Central memory CD8-positive, alpha-beta T cell (primary cell): ENCODE measurements at places on chromosomes 4 and X.

DNA sequence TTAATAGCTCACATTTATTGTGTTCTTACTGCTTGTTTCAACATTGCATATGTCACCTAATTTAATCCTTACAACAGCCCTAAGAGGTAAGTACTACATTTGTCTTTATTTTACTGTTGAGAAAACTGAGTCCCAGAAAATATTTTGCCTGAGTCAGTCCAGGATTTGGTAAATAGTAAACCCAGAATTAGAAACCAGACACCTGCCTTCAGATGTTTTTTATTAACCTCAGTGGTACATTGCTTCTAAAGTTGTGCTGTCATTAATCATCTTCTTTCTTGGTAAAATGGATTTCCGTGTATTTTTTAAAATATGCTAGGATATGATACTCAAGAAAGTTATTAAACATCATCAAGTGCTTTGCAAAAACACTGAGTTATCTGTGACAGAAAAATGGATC, 31.4 kb downstream of the USP53 start:
- H3K27ac ChIP-seq, result no peak overlapping the region
- H3K27me3 ChIP-seq, result no peaks in the 10 kb centered on the region
- peaks cover 7% of the 10 kb centered on the region for H3K36me3 ChIP-seq
- DNase-seq, result no peak
- H3K4me3 ChIP-seq, result no peak overlapping the region

GRCh38 chr4:153579410-153579809, 104.7 kb upstream of the TLR2 start:
- H3K36me3 ChIP-seq, result peaks cover 25% of the 10 kb centered on the region
- H3K27me3 ChIP-seq, result no peaks in the 10 kb centered on the region
- H3K4me3 ChIP-seq, result no peak overlapping the region

DNA sequence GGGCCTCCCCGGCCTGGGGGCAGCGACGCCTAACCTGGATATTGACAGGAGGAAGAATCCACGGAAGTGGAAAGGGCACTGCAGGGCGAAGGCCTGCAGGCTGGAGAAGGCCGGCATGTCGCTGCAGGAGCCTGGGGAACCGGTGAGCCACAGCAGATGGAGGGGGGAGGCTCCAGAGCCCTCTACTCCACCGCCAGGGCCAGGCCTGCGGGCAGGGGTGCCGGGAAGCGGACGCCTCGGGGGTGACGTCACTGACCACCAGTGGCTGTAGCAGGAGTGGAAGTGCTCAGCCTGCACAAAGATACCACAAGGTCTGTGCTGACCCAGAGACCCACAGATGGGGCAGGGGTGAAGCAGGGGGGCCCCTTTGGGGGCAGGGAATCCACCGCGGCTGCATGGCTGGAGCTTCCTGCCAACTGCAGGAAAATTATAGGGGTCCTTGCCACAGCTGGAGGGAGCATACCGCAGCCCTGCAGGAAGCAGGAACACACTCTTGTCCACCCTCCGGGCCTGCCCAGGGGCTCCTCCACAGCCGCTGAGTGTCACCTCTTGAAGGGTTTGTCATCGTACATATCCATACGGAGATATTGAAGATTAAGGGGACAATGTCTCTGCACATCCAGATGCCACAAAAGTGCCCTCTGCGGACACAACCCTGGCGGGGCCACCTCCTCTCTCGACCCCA, 7.6 kb upstream of the HTRA3 start:
- no peaks in the 10 kb centered on the region for H3K36me3 ChIP-seq
- no peak overlapping the region for H3K4me3 ChIP-seq
- peaks cover 34% of the 10 kb centered on the region for H3K27me3 ChIP-seq
- no peak overlapping the region for H3K27ac ChIP-seq
- DNase-seq, result no peak

- no peak overlapping the region for H3K27ac ChIP-seq
- H3K36me3 ChIP-seq, result no peaks in the 10 kb centered on the region
- no peaks in the 10 kb centered on the region for H3K27me3 ChIP-seq
- H3K4me3 ChIP-seq, result no peak overlapping the region
- no peak for DNase-seq
- no peaks in the 10 kb centered on the region for H3K4me1 ChIP-seq
Measured at GRCh38 chrX:116238093-116238492, 67.5 kb downstream of the AGTR2 start.

GRCh38 chrX:148601034-148601433, 100.6 kb downstream of the AFF2 start:
- no peak overlapping the region for H3K4me3 ChIP-seq
- no peak overlapping the region for H3K27ac ChIP-seq
- DNase-seq, result no peak
- H3K4me1 ChIP-seq, result no peaks in the 10 kb centered on the region
- no peaks in the 10 kb centered on the region for H3K36me3 ChIP-seq
- H3K27me3 ChIP-seq, result peaks cover under 1% of the 10 kb centered on the region

- DNase-seq, result no peak
- H3K4me1 ChIP-seq, result no peaks in the 10 kb centered on the region
Measured at GRCh38 chr4:140637836-140638235, 69.1 kb upstream of the UCP1 start.

DNA sequence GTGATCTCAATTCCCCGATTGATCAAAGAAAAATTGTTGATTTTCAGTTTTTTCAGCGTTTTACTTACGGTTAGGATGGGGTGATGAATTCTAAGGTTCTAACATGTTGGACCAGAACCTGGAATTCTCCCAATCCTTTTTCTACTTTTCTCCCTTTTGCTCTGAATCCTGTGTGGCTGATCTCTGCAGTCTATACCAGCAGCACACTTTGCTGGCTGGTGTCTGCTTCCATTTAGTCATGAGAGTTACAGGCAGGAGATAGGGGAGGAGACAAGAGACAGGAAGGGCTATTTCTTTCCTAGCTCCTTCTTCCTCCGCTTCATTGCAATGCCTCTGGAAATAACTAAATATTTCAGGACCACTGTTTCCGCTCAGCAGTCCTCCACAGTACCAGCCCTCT, 623.9 kb downstream of the CENPC start:
- H3K4me1 ChIP-seq, result no peaks in the 10 kb centered on the region
- H3K27ac ChIP-seq, result no peak overlapping the region
- no peaks in the 10 kb centered on the region for H3K27me3 ChIP-seq
- no peak for DNase-seq
- no peaks in the 10 kb centered on the region for H3K36me3 ChIP-seq

DNA sequence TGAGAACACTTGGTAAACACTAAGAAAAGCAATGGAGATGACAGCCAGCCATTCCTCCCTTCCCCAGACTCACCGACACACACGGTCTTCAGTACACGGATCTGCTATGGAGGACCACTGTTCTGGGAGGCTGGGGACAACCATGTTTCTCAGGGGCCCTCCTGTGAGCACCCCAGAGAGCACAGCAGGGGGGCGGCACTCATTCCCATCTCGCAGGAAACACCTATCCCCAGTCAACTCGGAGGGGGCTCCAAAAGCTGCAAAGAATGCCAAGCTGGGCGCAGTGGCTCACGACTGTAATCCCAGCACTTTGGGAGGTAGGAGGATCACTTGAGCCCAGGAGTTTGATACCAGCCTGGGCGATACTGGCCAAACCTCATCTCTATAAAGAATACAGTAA, 172.1 kb downstream of the AFAP1 start:
- no peak overlapping the region for H3K27ac ChIP-seq
- peaks cover 13% of the 10 kb centered on the region for H3K36me3 ChIP-seq
- H3K4me3 ChIP-seq, result no peak overlapping the region
- no peaks in the 10 kb centered on the region for H3K27me3 ChIP-seq
- peaks cover 24% of the 10 kb centered on the region for H3K4me1 ChIP-seq

- no peaks in the 10 kb centered on the region for H3K27me3 ChIP-seq
- no peak overlapping the region for H3K27ac ChIP-seq
- H3K4me1 ChIP-seq, result no peaks in the 10 kb centered on the region
- DNase-seq, result no peak
- no peaks in the 10 kb centered on the region for H3K36me3 ChIP-seq
- H3K4me3 ChIP-seq, result no peak overlapping the region
Measured at GRCh38 chr4:145207934-145208333, 27.5 kb upstream of the OTUD4 start.

DNA sequence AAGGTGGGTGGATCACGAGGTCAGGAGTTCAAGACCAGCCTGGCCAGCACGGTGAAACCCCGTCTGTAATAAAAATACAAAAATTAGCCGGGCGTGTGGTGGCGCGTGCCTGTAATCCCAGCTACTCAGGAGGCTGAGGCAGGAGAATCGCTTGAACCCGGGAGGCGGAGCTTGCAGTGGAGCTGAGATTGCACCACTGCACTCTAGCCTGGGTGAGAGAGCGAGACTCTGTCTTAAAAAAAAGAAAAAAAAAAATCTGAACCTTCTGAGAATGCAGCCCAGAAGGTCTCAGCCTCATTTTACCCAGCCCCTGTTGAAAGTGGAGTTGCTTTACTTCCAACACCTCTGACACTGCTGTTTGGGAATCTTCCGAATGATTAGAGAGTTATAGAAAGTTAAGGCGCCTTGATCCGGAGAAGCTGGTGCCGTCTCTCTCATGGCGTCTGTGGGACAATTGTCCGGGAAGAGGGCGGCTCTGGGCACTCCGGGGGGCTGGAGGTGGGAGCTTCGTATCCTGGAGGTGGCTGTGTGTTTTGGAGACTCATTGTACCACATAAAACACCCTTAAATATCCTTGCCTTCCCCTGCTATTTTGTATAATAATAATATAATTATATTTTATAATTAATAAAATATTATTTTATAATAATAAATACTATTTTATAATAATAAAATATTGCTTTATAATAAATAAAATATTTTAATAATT, 92.7 kb upstream of the PPP2R3B start:
- H3K27ac ChIP-seq, result no peak overlapping the region
- no peak overlapping the region for H3K4me3 ChIP-seq
- H3K27me3 ChIP-seq, result no peaks in the 10 kb centered on the region
- no peak for DNase-seq

GRCh38 chr4:128827296-128827695, 17.8 kb downstream of the JADE1 start:
- no peak for DNase-seq
- H3K27ac ChIP-seq, result peak overlapping the region; percentile 2
- peaks cover 6% of the 10 kb centered on the region for H3K36me3 ChIP-seq
- peaks cover 70% of the 10 kb centered on the region for H3K4me1 ChIP-seq
- no peaks in the 10 kb centered on the region for H3K27me3 ChIP-seq

DNA sequence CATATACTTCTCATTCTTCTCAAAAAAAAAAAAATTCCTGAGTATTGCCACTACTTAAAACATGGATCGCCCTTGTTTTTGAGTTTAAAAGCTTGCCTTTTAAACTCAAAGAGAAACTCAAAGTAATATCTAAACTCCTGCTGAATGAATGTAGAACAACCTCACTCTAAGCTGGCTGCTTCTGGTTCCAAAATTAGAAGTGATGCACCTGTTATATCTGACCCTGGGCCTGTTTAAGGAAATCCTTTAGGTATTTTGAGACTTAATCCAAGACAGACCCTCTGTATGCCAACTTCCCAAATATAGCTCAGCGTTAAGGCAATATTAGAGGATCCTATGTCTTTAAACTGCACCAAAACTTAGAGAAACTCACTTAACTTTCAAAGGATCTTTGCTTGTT, 1.8 kb upstream of the OTUD4 start:
- H3K36me3 ChIP-seq, result peaks cover 10% of the 10 kb centered on the region
- H3K27me3 ChIP-seq, result no peaks in the 10 kb centered on the region
- peaks cover 27% of the 10 kb centered on the region for H3K4me1 ChIP-seq
- DNase-seq, result no peak
- peak overlapping the region; percentile 6 for H3K4me3 ChIP-seq

DNA sequence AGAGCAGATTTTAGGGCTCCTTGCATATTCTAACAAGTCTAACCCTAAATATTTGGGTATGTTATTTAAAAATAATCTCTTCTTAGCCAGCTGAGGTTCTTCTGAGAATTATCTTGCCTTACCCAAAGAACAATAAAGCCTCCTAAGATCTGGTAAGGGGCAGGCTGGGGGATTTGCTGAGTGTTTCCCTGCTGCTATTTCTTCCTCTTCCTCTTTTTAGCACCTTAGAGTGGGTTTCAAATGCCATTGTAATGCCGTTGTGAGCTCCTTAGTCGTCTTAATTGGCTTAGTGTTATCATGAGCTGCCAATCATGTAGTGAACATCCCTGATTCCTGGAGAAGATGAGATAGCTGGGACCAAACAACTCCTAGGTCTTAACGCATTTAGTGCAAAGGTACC, 15.4 kb downstream of the STOX2 start:
- H3K36me3 ChIP-seq, result no peaks in the 10 kb centered on the region
- H3K4me1 ChIP-seq, result no peaks in the 10 kb centered on the region
- no peak overlapping the region for H3K4me3 ChIP-seq
- no peak for DNase-seq
- H3K27me3 ChIP-seq, result peaks cover 37% of the 10 kb centered on the region

DNA sequence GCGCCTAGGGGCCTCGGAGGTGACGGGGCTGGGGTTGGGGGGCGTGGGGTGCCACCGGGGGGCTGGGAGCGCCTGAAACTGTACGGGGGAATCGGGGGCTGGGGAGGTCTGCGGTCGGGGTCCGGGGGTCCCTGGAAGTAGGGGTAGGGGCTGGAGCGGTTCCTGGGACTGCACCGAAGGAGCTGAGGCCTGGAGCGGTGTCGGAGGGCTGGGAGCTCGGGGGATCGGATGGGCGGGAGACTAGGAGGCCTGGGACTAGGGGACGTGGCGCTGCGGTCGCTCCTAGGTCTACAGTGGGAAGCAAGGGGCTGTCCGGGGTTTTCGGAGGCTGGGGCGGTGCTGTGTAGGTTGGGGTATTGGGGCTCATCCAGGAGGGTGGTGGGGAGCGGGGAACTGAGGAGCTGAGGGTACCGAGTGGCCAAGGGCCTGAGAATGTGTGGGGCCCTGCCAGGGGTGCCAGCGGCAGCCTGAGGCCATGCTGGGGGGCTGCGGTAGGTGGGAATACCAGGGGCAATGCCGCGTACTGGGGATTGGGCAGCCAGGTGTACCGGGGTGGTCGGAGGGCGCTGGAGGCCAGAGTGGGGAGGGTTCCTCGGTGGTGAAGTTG, 562 bp downstream of the AKAP17A start:
- peak overlapping the region; percentile 95 for H3K4me3 ChIP-seq
- peaks cover 51% of the 10 kb centered on the region for H3K36me3 ChIP-seq
- H3K4me1 ChIP-seq, result peaks cover 42% of the 10 kb centered on the region

DNA sequence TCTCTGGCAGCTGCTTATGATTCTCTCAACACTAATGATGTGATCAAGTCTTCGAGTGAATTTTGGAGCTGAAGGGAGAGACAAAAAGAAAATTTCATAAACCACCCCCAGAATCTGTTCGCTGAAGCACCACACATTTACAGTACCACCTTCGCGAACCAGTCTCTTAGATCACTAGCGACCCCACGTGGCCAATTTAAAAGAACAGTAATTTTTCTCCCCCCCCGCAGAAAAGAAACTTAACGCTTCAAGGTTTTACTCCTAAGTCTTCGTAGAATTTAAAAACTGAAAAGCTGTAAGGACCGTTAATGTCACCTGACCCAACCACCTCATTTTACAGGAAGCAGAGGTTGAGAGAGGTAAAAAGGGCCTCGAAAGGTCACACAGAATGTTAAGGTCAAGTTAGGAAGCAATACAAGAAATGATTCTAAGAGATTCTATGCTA, 187.5 kb downstream of the QDPR start:
- H3K4me1 ChIP-seq, result no peaks in the 10 kb centered on the region
- H3K36me3 ChIP-seq, result peaks cover 1% of the 10 kb centered on the region
- H3K27ac ChIP-seq, result no peak overlapping the region
- DNase-seq, result no peak
